Epithelial cell of proximal tubule (primary cell): ENCODE measurements at places on chromosomes 7 and 10.

GRCh38 chr10:79947083-79947415 lies 1.9 kb downstream of the SFTPD start:
- no peak for DNase-seq

- DNase-seq, result no peak
These were observed 5.5 kb downstream of the TET1 start for GRCh38 chr10:68565658-68566057.

- no peak for DNase-seq
These were observed 12.6 kb upstream of the SH2B2 start for GRCh38 chr7:102273749-102274712.

DNA sequence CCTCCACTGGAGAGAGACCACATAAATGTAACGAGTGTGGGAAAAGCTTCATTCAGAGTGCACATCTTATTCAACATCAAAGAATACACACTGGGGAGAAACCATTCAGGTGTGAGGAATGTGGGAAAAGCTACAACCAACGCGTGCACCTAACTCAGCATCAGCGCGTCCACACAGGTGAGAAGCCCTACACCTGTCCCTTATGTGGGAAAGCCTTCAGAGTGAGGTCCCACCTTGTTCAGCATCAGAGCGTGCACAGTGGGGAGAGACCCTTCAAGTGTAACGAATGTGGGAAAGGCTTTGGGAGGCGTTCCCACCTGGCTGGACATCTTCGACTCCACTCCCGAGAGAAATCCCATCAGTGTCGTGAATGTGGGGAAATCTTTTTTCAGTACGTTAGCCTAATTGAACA lies 20.6 kb downstream of the FAM200A start:
- DNase-seq, result no peak

- DNase-seq, result no peak
These were observed 322.4 kb upstream of the KLF6 start for GRCh38 chr10:4107285-4107851.

- DNase-seq, result no peak
These were observed 1.8 kb downstream of the HMX2 start for GRCh38 chr10:123149568-123150270.

- no peak for DNase-seq
These were observed 72.5 kb downstream of the GOLGA7B start for GRCh38 chr10:97922022-97922758.

DNA sequence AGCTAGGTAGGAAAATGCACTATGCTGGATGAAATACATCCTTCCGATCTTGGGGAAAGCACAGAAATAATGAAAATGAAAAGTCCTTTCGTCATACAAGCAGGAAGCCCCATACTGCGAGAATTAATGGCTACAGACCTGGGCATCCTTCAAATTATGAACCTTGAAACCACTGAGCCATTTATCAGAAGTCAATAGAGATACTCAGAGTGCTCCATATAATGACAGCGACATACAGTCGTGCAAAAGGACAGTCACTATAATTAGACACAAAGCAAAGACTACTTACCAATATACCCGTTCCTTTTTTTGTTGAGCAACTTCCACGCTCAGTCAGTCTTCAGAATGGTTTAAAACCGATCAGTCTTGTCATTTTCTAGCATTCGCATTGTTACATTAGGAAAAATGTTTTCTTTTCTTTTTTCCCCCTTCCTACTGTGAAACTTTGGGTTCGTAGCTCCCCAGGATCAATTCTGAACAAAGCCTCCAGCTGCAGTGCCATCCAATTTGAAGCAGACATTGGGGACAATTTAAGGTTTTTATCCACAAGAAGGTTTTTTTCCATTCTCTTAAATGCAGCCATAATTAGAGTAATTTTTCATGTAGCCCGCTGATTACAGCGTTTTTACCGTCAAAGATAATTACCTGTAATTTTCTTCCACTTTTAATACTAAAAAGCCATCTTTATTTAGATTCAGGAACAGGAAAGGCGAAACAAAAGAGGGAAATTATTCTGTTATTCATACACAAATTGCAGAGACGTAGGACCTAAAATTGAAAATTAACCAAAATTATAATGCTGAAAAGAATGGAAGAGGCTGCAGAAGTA lies 6.4 kb downstream of the DLX6 start:
- DNase-seq, result no peak
